Fibroblast of the aortic adventitia (primary cell): ENCODE measurements at places on chromosomes 6 and 20.

DNA sequence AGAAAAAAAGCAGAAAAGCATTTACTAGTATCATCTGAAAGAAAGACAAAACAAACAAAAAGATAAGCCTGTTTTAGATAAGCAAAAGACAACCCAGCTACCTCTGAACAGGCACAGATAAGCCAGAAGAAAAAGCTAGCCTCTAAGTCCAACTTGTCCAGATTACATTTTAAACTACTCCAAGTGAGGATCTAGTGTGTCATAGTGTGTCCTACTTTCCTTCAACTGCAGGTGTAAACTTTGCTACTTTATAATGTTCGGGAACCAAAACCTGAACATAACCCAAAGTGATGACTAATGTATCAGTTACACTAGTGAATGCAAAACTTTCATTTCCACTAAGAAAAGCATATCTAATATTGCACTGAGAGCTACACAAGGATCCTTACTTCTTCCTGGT lies 19.5 kb downstream of the ADNP start:
- no peak for DNase-seq

DNA sequence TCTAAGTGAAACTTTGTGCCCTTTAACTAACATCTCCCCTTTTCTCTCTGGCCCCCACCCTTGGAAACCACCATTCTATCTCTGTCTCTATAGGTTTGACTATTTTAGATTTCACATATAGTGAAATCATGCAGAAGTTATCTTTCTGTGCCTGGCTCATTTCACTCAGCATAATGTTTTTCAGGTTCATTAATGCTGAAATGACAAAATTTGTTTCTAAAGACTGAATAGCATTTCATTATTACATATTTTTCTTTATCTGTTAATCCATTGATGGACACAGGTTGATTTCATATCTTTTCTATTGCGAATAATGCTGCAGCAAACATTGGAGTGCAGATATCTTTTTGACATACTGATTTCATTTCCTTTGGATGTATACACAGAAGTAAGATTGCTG lies 30.7 kb downstream of the MEI4 start:
- DNase-seq = no peak

GRCh38 chr20:22411627-22412450 lies 172.5 kb downstream of the FOXA2 start:
- peak; percentile 100 for DNase-seq

- no peak for DNase-seq
Observed at GRCh38 chr20:19008497-19008896, 194.9 kb downstream of the SCP2D1 start.

- DNase-seq = no peak
Observed at GRCh38 chr6:149438855-149439254, 38.8 kb downstream of the SUMO4 start.

DNA sequence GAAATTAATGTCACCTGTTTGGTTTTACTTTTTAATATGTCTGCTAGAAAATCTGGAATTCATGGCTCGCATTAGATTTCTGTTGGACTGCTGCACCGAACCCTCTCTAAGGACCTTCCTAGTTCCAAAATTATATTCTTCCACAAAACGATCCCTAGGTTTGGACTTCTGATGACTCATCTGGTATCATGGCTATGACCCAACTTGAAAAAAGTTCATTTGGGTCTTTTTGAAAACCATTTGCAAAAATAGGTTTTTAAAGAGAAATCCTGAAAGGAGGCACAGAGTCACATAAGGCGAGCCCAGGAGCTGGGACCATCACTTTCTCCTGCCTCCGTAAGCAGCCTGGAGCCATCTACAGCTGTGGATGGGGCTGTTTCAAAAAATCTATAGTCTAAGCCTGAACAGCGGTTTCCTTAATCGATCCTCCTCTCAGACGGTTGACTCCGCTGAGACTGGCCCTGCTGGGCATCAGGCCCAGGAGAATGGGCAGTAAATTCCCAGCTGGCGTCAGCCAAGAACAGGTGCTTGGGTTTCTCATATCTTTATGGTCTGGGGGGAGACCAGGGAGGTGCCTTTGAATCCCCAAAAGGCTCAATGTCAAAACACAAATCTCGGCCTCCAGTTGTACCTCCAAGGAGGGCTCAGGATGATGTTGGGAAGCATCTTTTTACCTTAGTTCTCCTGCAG lies 44.6 kb downstream of the SLC24A3 start:
- DNase-seq = no peak

DNA sequence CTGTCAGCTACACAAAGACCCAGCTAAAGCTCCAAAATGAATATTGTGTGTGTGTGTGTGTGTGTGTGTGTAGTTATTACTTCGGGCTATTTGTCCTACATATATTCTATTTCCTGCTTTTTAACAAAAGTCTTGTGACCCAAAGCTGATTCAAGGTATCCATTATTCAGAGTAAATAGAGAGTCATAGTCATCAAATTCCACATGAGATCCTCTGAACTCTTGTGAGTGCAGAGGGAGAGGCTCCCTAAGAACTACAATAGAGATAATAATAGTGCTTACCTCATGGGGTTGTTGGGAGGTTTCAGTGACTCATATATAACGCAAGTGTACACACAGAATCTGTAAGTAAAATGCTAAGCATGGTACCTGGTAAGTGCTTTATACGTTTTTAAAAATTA lies 95.6 kb upstream of the SHLD1 start:
- DNase-seq = peak; percentile 95

GRCh38 chr6:69775585-69775849 lies 21.3 kb downstream of the LMBRD1 start:
- no peak for DNase-seq

DNA sequence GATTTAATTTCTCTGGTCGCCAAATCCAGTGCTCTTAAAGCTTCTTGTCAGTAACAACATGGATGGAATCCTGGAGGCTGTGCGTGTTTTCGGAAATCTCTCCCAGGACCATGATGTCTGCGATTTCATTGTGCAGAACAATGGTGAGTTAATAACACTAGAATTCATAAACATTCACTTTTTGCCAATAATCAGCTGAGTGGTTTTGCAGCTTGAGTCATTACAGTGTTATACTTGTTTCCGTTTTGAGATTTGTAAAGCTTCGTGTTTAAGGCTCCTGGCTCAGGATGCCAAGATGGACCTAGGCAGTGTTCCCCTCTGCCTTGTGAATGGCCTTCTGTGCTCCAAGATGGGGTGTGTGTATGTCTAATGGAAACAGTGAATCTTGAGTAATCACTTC lies 113.8 kb downstream of the ARMC2 start:
- peak; percentile 97 for DNase-seq

DNA sequence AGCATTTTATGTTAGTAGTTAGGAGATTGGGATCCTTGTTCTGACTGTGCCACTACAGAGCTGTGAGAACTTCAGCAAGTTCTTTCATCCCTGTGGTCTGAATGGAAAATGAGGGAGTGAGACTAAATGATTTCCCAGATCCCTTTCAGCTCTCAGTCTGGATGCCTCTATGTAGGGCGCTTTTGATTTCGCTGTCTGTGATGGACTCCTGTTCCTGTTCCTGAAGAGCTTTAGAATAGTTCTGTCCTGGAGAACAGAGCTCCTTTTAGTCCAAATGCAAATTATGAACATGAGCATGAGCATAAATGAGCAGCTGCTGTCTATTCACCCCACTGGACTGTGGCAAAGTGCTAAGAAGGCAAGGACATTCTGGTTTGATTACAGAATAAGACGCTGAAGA lies 61.4 kb upstream of the NT5E start:
- DNase-seq = no peak

DNA sequence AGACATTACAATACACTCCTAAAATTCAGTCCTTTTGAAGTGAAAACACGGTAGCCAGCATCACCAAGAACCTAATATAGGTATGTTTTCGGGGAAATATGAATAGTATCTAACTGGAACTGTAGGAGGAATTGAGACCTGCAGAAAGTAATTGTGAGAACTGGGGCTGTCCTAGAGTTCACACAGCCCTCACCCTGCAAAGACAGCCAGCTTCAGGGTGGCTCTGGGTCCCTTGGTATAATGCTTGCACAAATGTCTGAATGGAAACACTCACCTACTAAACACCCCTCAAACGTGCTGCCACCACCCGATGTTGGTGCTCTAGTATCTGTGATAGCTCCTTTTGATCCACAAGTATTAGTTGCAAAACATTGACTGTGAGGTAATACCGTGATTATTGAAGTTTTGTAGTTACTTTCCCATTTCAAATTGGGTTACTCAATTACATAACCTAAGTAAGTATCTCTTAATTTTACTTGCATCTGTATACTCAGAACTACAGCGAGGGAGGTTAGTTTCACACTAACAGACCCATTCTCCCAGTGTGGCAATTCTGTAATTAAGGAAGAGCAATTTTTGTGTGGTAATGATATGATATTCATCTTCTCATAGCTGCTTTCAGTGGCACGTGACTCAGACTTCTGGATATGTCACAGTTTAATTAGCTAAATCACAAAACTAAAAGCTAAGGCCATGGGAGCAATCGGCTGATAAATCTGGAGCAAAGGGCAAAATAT lies 129.5 kb downstream of the INSM1 start:
- DNase-seq = no peak

GRCh38 chr20:43559147-43559987 lies 540 bp downstream of the SGK2 start:
- no peak for DNase-seq

DNA sequence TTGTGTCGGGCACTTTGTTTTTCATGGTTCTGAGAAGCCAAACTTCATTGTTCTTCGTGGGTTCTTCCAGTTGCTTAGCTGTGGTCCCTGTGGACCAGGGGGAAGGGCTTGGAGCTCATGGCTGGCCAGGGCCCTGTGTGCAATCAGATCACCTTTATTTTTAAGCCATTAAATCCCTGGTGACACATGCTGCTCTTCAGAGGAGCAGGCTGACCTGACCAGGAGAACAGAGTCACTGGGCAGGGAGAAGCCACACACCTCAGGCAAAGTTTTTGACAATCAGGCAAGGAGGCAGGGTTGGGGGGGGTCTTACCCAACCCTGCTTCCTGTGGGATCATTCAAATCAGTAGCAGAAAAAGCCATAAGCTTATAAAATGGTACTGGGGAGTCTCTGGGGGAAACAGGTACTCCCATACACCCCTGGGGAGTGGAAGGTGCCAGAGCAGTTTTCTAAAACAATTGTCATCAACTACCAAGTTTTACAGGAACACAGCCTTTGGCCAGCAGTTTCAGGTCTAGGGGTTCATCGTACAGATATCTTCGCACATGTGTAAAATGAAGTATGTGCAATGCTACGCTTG lies 37.0 kb upstream of the PREX1 start:
- no peak for DNase-seq

GRCh38 chr6:14540276-14540675 lies 422.7 kb downstream of the CD83 start:
- DNase-seq = peak; percentile 81

GRCh38 chr6:13811627-13812358 lies 2.6 kb downstream of the MCUR1 start:
- DNase-seq = no peak

DNA sequence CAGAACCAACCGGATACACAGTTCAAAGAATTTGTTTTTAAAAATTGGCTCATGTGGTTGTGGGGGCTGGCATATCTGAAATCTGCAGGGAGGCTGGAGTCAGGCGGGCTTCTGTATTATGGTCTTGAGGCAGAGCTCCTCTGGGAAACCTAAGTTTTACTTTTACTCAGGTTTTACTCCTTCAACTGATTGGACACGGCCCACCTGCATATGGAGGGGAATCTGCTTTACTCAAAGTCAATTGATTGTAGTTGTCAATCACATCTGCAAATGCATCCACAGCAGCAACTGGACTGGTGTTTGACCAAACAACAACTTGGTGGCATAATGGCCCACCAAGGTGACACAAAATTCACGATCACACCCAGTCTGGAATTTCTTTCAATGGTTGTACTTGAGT lies 103.4 kb downstream of the ERMARD start:
- no peak for DNase-seq

- DNase-seq = no peak
Observed at GRCh38 chr6:114176726-114177125, 166.1 kb downstream of the HS3ST5 start.

DNA sequence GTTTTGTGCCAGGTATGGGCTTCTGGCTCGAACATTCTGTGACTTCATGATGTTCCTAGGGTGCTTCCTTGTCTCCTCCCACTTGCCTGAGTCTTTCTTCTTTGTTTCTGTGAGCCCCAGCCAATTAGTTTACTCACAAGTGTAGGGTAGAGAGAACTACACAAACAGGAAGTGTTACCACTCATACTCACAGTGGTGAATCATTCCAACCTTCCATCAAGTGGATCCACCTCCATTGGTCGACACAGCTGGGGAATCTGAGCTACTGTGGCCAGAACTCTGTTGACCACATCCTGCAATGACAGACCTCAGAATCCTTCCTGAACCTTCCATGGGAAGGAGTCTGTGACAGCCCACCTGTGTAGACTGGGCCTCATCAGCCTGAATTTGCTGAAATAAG lies 76.8 kb downstream of the UNC5CL start:
- DNase-seq = peak; percentile 48
